GM13977 (cell line): ENCODE measurements at places on chromosomes 13 and 19.

DNA sequence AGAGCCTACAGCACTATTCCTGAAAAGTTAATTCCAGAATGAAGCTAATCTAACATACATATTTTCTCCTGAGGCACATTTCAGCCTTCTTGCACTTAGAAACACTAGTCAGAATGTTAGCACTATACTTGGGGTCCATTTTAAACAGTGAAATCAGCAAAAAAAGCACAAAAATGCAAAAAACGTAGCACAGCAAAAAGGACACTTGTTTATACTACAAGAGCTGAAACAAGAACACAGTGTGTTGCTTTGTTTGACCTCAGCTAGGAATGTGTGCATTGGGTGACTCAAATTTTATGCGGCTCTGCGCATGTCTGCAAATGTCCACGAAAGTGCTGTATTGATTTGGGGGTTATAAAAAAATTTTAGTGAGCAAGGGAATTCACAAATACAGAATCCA lies 226.2 kb downstream of the KCNRG start:
- DNase-seq, result no peak

DNA sequence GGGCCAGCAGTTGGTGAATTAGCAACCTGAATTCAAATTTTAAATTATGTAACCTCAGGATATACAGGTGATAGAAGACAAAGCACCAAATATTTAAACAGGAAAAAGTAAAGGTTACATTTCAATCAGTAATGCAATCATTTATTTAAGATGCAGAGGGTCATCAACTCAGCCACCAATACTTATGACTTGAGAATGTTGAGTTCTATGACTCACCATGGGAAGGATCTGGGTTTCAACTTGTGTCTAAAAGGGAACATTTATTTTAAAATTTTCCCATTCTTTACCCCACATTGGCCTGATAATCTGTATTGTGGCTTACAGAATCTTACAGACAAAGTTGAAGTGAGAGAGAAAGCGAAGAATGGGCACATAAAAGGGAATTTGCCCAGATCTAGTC lies 418.0 kb downstream of the NDFIP2 start:
- no peak for DNase-seq

DNA sequence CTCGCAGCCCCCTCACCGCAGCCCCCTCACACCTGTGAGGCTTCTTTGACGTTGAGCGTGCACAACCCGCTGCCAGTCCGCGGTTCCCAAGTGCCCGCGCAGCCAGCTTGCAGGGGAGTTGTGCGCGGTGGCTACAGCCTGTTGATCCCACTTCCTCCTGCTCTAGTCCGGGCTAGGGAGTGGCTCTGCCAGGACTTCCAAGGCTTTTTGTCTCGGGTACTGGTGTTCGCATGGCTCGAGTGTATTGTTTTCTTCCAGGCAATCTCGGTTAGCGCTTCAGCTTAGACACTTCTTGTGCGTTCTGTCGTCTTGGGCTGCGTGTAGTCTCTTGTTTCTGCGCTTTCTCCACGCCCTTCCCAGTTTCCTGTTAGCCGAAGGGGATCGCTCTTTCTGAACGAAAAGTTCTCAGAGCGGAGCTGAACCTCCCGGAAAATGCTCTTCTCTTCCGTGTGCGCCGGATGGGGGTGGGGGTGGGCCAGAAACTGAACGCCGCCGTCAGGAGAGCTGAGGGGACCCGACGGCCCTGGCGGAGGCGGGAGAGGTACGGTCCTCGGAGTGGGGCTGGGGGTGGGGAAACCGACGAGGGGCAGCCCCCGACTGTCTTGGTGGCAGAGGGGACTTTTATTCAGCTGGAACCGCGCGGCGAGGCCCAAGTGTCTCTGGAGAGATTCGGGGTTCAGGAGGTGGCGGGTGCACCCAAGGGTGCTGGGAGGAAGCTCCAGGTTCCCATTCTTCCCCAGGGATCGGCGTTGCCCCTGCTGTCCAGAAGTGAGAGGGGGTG lies 697 bp upstream of the DGKH start:
- DNase-seq, result peak; percentile 73

GRCh38 chr13:37443538-37443937 lies 155.0 kb downstream of the POSTN start:
- DNase-seq, result no peak

GRCh38 chr19:52735734-52736133 lies 890 bp upstream of the ZNF611 start:
- DNase-seq, result no peak

DNA sequence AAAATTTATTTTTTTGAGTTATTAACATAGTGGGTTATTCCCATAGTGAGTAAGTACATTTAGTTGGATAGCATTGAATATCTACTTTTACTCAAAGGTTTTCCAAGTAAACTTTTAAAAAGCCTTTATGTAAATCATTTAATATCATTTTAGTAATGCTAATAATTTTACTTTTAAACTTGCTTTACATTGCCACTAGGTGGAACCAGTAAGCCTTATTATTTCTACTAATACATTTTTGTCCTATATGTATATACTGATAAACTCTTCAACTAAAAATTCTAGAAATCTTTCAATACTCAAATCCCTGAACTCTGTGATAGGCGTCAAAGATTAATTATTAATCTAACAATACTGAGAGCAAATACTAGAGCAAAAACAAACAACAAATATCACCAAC lies 1709.2 kb upstream of the PCDH20 start:
- no peak for DNase-seq

GRCh38 chr13:83937579-83937978 lies 55.3 kb upstream of the SLITRK1 start:
- no peak for DNase-seq

GRCh38 chr19:16327911-16328823 lies 3.5 kb downstream of the KLF2 start:
- DNase-seq, result peak; percentile 55
